ENCODE measurements at places on chromosomes 3 and 15.

GRCh38 chr15:83769411-83769999, 115.6 kb downstream of the ADAMTSL3 start:
- no peak for DNase-seq

GRCh38 chr3:12869035-12869621, 27.8 kb upstream of the RPL32 start:
- DNase-seq = no peak

DNA sequence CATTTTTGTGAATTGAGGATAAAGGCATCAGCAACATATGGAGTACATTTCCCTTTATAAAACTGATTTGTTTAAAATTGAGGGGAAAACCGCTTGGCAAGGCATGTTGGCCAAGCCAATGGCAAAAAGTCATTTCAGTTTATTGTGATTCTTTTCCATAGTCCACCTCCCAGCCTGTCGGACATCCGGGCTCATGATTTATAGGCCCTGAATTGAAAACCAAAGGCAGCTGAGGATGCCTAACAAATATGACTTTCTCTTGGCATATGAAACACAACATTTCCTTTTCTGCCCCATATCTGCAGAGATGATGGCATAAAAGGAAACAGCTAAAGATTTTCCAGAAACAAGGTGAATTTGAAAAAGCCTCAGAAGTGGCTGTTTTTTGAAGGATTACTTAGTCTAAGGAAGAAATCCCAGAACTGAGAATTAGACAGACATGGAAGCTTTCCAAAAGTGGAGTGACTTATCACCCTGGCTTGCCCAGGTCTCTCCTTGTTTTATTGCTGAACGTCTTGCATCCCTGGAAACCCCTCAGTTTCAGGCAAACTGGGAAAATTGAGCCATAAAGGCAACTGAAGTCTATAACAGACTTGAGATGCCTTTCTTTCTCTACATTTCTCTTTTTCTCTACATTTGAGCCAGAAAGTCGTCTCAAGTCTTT, 74.0 kb downstream of the COL8A1 start:
- no peak for DNase-seq

DNA sequence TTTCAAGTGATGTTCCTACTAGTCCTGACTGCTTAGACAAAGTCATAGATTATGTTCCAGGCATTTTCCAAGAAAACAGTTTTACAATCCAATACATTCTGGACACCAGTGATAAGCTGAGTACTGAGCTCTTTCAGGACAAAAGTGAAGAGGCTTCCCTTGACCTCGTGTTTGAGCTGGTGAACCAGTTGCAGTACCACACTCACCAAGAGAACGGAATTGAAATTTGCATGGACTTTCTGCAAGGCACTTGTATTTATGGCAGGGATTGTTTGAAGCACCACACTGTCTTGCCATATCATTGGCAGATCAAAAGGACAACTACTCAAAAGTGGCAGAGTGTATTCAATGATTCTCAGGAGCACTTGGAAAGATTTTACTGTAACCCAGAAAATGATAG, 3.8 kb downstream of the TIPARP start:
- no peak for DNase-seq

Measured in hepatic stellate cell (primary cell).